ENCODE measurements at places on chromosomes 7 and 10.
A peak's percentile ranks its signal among the peaks of the same experiment; 100 is the strongest.

DNA sequence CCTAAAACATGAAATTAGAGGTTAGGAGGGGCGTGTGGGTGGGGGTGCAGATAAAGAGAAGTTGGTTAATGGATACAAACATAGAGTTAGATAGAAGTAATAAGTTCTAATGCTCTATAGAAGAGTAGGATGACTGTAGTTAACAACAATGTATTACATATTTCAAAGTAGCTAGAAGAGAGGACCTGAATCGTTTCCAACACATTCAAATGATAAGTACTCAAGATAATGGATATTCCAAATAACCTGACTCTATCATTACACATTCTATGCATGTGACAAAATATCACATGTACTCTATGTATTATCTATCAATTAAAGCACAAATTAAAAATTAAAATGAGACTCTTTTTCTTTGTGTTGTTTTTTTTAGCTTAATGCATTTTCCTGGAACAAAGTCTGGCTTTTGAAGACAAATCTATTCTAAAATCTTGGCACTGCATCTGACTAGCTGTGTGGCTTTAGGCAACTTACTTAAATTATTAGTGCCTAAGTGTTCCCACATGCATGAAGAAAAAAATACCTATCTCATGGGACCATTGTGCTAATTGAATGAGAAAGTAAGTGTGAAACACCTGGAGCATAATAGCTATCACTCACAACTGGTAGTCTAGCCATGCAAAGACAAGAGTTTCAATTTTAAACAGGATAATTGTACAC lies 75.7 kb downstream of the SEMA3C start:
- DNase-seq = no peak

GRCh38 chr10:86599729-86600128 lies 54.6 kb upstream of the OPN4 start:
- peak; percentile 29 for DNase-seq

GRCh38 chr10:75287697-75288096 lies 51.9 kb upstream of the COMTD1 start:
- no peak for DNase-seq

GRCh38 chr7:69162931-69163670 lies 435.2 kb upstream of the AUTS2 start:
- DNase-seq = no peak

GRCh38 chr7:155584763-155585531 lies 38.6 kb upstream of the CNPY1 start:
- no peak for DNase-seq

GRCh38 chr7:7185371-7185989 lies 3.1 kb downstream of the C1GALT1 start:
- DNase-seq = no peak

- no peak for DNase-seq
Measured at GRCh38 chr7:155377838-155378579, 79.9 kb upstream of the EN2 start.

DNA sequence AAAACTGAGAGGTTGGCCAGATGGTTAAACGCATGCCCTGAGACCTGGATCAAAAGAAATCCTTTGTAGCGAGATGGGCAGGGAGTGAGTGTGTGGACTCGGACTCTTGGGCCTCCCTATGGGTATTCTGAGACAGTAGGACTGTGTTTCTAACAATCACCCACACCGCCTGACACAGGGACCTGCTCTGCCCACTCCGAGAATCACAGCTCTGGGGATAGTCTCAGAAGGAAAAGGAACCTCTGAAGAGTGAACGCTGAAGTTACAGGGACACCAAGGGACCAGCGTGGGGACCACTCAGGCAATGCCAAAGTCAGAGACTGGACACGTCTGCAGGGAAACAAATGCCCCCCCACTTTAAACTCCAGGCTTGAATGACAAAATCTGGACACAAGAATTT lies 242.1 kb upstream of the TCERG1L start:
- no peak for DNase-seq

DNA sequence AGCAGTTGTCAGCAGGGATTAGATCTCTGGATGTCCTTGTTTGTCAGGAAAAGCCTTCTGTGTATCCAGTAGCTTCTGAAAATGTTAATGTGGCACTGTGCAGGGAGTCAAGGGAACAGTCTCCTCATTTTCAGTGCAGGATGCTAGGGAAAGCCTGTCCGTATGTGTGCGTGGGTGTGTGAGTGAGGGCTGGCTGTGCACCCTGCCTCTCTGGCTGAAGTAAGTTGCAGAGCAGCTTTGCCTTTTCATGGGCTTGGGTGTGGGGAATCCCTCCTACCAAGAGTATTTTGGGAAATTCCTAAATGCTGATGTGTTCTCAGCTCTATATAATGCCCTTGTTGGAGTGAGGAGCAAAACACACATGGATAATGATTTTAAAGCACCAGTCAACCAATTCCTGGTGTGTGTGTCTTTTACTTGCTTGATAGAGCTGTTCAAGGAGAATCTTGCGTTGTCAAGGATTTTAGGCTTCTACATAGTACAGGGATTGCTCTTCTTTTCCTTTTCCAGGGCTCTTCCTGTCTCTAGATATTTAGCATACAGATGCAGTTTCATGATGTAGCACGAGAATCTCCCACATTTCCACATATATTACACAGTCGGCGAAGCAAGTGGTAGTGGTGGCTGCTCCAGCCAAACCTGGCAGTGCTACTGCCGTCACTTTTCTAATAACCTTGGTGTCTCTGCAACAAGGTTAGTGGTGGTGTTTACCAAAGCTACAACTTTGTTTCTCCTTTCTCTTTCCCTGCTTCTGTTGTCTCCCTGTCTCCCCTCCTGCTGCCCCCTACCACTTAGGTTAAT lies 92.8 kb downstream of the MCU start:
- no peak for DNase-seq

GRCh38 chr10:47353351-47353750 lies 5.2 kb downstream of the RBP3 start:
- DNase-seq = no peak

DNA sequence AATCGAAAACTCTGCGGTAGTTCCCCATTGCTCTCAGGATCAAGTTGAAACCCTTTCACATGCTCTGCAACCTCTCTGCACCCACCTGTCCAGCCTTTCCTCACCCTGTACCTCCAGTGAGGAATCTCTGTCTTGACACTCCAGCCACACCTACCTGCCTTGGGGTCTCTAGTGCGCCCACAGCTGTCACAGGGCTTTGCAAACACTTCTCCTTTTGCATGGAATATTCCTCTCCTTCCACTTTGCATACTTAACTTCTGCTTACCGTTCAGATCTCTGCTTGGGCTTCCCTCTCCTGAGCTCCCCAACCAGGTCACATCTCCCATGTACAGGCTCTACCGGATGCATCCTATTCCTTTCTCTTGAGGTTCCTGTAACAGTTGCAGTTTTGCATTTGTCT lies 6.6 kb upstream of the ZYX start:
- no peak for DNase-seq

DNA sequence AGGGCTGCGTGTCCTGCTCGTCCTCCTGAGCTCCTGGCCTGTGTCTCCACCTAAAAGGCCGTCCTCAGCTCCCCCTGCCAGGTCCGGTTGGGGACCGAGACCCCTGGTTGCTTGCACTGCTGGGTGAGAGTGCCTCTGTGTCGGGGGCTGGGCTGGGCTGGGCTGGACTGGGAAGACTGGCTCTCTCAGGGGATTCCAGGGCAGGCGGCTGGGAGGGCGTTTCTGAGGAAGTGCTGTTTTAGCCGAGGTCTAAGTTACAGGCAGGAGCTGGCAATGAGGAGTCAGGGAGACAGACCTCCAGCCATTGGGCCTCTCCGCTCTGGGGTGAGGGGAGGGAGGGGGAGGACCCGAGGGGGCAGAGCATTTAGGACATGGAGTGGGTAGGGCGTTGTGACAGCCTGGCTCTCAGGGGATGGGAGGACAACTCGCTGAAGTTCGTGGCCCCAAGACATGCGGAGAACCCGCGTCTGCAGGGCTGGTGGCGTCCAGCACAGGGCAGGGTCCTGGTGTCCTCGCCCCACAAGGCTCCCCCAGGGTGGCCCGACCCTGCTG lies 20.9 kb downstream of the FOXK1 start:
- DNase-seq = no peak
